GM10248 (cell line): ENCODE measurements at places on chromosomes 7 and 10.

DNA sequence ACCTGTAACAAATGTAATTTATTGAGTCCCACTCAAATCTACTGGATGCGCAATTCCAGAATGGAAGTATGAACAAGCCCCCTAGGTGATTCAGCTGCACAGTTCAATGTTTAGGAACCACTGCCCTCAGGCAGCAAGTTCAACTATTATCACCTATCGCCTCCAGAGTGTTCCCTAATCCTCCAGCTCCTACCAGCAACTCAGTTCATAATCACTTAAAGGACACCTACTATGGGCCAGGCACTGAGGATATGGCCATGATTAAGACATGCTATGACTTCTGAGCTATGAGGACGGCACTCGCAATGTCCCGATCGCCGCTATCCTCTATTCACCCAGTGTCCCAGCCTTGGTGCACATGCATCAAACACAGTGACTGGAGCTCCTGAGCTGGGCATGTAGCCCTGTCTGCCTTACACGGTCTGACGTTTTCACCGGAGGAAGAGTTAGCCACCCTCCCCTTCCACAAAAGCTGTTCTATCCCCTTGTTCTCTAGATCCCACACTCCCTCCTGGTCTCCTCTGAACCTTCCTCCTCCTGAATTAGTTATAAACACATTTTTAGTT is 22.3 kb downstream of the RHEB start:
- no peak for DNase-seq

DNA sequence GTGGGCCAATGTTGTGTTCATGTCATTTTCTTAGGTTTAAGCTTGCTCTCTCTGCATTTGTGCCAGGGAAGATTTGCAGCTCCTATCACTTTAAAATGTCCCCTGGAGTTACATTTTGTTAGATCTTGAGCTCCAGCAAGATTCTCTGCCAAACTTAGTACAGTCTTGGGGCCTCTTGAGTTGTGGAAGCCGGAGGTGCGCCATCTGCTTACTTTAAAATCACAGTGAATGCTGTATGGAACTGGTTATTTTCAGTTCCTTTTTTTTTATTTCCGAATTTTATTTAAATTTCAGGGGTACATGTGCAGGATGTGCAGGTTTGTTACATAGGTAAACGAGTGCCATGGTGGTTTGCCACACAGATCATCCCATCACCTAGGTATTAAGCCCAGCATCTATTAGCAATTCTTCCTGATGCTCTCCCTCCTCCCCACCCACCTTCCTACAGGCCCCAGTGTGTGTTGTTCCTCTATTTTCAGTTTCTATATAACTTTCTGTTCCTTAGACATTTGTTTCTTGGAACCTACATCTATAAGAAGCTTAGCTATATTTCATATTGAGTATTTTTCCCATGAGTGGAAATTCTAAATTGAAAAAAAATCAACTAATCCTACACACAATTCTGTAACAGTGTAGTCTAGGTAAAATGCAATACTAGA is 114.4 kb upstream of the CREB5 start:
- DNase-seq = no peak

GRCh38 chr7:12573885-12574284 is 3.4 kb downstream of the SCIN start:
- no peak for DNase-seq

- DNase-seq = no peak
These were observed 18.6 kb downstream of the FOXK1 start for GRCh38 chr7:4700577-4701235.

DNA sequence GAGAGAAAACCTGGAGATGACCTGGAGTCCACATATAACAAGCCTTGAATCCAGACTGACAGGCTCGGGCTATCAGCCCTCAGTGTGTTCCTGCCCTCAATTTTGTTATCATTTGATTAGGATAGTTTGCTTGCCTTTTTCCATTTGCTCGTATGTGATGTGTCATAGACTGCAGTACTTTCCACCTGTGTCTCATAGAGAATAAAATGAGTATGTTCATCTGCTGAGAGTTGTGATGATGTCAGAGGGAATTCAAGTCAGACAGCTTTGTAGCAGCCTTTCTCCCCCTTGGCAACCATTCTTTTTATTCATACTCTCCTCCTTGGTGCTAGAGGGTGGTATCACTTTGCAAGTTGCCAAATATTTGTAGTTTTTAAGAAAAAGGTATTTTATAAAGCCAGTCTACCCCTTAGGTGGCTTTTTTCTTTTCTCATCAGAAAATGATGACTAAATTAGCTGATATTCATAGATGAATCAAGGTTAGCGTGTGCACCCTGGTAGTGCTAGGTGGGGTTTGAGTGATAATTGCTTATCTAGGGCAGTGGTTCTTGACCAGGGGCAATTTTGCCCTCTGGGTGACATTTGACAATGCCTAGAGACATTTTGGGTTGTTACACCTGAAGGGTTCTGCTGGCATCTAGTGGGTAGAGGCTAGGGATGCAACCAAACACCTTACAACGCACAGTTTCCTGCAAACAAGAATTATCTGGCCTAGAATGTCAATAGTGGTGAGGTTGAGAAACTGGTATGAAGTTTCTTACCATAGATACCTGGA is 5.4 kb downstream of the SGPL1 start:
- DNase-seq = no peak

DNA sequence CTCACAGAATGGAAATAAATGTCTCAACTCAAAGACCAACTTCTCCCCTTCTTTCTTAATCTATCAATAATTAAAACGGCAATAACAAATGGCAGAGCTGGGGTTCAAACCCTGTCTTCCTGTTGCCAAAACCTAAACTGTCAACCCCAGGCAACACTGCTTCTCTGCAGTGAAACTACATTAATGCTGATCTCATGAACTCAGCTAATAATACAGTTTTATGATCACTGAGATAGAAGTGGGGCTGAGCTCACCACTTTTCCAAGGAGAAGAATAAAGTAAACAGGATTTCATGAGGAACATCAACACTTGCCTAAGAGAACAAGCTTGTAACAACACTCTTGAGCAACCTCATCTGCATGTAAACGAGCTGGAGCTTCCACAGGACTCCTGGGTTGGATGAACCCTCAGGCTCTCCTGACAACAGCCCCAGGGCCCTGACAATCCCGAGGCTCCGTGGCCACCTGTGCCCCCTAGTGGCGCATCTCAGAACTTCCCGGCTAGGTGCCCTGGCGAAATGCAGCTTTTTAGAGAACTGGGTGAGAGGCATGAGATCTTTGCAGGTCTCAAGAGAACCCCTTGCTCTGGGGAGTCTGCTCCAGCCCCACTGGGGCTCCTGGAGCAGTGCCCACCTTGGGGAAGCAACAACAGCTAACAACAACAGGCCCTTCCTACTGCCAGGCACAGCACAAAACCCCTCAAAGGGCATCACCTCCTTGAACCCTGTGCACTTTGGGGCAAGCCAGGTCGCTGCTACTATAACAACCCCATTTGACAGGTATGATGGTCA is 169.3 kb downstream of the SH3PXD2A start:
- DNase-seq = peak; percentile 86

- DNase-seq = no peak
These were observed 748.8 kb downstream of the XPNPEP1 start for GRCh38 chr10:109174526-109174925.

GRCh38 chr10:79335470-79336235 is 11.6 kb upstream of the PPIF start:
- DNase-seq = no peak

- no peak for DNase-seq
These were observed 1.5 kb upstream of the FAM53B start for GRCh38 chr10:124745673-124746072.

DNA sequence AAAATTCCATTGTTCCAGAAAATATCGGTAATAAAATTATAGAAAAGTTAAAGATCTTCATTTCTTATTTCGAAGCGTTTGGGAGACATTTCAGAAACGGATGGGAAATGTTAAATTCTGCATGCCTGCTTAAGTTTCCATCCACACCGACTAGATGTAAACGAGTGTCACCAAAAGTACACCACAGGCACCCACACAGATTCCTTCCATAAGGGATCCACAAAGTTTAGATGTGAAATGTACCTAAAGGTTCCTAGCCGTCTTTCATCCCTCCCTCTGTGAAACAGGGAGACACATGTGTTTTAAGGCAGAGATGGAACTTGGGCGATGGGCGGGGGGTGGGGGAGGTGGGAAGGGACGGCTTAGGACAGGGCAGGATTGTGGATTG is 621 bp upstream of the CAV1 start:
- DNase-seq = no peak

- no peak for DNase-seq
These were observed 48.5 kb downstream of the FEZF1 start for GRCh38 chr7:122256046-122256445.

DNA sequence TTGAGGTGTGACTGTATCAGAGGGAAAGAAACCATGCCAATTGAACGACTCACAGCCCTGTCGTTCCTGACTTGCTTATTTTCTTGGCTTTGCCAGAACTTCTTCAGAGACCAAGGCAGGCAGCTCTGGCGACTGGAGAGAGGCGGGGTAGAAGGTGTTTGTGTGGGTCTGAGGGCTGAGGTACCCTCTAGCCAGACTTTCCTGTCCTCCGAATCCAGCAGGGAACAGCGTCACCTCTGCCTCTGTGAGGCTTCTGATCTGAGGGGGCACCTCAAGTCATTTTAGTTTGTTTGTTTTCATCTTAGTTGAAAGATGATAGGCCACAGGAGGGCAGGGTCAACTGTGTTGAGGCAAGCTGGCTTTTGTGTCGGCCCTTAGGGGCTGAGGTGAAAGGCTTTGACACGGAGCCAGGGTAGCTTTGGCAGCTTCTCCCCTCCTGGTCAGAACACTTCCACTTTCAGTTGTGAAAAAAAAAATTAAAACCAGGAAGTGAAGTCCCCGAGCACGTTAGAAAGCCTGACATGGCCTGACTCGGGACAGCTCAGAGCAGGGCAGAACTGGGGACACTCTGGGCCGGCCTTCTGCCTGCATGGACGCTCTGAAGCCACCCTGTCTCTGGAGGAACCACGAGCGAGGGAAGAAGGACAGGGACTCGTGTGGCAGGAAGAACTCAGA is 1.9 kb downstream of the ACSL5 start:
- peak; percentile 84 for DNase-seq

- DNase-seq = no peak
These were observed 15.9 kb downstream of the GBF1 start for GRCh38 chr10:102261196-102261595.

DNA sequence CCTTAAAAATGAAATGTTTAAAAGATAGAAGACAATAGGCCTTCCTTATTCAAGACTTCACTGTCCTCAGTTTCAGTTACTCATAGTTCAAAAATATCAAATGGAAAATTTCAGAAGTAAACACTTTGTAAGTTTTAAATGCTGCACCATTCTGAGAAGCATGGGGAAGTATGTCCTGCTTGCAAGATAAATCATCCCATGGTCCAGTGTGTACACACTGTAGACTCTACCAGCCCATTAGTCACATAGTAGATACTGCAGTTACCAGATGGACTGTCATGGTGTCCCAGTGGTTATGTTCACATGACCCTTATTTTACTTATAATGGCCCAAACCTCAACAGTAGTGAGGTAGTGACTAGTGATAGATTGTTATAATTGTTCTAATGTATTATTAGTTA is 69.5 kb downstream of the PTPN12 start:
- no peak for DNase-seq

- DNase-seq = no peak
These were observed 1288.5 kb upstream of the AUTS2 start for GRCh38 chr7:68309806-68310205.

- DNase-seq = no peak
These were observed 71.8 kb downstream of the HHEX start for GRCh38 chr10:92761571-92761970.

DNA sequence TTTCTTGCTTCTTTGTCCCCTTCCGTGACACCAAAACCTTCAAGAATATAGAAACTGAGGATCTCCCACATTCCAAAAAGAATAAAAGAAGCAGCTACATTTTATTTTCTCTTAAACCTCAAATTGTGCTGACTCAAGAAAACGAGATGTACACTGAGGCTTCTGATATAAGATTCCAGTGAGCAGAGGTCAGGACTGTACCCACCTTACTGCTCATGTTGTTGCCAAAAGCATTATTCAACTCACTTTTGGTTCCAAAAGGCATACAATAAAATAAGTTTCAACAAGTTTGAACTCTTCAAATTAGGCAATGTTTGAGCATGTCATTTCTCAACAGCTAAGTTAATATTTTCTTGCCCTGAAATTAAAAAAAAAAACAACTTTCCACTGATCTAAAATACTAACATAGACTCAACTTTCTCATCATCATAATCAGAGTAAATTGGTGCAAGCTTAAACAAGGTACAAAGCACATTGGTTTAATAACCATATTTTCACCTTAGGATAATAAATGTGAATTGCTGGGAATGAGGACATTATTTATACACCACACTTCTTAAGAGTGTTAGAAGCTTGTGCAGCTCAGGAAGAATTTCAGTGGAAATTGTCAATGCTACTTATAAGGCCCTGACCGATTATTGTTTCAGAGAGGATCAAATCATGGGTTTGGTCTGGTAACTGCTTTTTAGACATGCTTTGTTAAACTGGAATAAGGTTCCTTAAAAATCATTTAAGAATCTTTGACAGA is 629.0 kb upstream of the IGFBP3 start:
- DNase-seq = no peak

DNA sequence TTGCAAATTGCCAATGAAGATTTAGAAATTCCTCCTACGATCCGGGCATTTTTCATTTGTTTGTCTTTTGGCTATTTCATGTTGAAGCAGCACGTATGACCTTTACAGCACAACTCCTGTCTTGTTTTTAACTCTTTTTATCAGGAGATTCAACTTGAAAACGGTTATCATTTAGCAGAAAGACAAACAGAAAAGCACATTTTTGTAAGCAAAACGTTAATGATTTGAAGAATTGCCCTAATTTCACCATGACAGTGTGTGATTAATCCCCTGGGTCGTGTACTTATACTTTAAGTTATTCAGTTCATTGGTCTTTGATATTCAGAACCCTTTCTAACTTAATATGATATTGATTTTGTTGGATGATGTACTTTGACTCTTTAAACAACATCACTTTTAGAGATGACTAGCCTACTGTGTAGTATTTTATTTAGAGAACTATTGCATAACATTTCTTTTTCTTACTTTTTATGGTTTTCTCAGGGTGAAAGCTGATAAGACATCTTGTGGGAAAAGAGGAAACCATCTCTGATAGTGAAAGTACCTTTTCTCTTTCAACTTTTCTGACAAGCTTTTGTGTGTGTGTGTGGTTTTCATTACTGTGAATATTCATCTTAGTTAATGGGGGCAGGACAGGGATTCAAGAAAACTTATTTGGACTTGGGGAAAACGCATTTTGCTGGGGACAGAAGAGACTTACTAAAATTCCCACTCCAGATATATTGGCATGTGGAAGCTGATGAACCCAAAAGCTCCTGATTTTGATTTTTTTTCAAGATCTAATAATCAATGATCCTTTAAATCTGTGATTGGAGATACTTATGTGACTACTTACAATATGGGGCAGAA is 8.1 kb downstream of the HHEX start:
- DNase-seq = no peak

- no peak for DNase-seq
These were observed 263.6 kb upstream of the LRRN3 start for GRCh38 chr7:110827287-110827855.

DNA sequence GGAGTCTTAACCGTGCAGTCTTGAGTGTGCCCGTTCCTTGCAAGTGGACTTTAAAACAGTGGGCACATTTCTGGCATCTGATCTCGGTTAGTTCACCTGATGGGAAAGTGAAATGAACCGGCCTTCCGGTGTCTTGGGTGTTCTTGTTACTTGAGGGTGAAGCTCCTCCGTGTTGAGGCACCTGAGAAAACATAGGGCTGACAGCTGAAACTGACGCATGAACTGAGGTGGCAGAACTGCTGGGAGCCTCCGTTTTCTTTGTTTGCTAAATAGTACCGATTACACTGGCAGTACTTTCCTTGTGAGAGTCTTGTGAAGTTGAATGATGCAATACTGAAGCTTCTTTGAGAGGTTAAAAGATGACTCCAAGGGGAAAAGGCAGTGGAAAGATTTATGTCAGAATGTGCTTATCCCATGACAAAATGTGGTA is 62.8 kb upstream of the SAMD8 start:
- DNase-seq = no peak
